ENCODE measurements at places on chromosomes 5 and 9.

- DNase-seq, result no peak
These were observed 105.8 kb downstream of the LIFR start for GRCh38 chr5:38450627-38451026.

DNA sequence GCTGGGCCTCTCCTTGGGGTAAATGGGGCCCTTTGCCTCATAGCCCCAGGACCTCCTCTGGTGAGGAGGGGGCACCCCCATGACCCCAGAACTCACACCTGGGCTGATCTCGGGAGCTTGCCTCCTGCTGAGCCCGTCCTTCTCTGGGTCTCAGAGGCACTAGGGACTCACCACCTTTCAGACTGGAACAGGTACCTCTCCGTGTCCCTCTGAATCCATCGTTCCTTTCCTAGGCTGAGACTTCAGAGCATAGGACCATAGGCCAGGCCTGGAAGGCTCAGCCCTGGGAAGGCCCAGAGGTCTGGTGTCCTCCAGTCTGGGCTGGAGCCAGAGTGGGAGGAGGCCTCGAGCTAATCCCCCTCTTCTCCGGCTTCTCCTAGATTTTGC is 97.9 kb downstream of the CACNA1B start:
- DNase-seq, result no peak

DNA sequence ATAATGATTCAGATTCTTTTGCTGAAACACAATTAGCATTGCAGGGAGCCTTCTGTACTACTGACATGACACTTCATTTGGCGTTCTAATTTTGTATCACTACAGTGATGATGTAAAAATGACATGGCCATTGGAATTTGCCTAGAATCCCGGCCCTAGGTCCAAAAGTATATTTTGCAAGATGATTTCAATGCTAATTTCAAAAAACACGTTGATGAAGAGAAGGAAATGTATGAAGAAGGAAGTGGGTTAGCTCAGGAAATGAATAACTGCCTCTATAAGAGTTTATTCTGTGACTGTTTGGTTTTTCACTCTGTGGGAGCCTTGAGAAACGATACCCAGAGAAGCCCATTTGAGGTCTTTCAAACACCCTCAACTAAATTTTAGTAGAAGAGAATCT is 59.3 kb downstream of the OSTF1 start:
- peak; percentile 15 for DNase-seq

- no peak for DNase-seq
These were observed 898.0 kb upstream of the C9orf72 start for GRCh38 chr9:28471261-28471660.

GRCh38 chr9:136386018-136386417 is 12.5 kb upstream of the CARD9 start:
- no peak for DNase-seq

GRCh38 chr9:30459156-30459555 is 1925.3 kb upstream of the ACO1 start:
- DNase-seq, result no peak

DNA sequence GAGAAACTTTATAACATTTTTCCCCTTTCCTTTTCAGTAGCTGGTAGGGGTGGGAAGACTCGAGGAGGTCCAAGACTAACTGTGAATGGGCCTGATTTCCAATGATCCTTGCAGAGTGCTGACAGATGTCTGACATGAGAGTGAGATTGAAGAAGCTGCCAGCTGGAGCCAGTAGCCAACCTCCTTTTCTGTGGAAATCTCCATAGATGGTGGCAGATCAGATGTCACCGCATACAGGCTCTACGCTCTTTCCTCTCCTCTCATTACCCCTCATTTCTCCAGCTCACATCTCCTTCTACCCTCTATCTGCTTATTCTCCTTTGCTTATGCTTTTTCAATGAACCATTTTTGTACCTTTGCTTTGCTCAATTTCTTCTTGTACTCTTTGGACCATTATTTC is 395.2 kb upstream of the TNC start:
- DNase-seq, result no peak

DNA sequence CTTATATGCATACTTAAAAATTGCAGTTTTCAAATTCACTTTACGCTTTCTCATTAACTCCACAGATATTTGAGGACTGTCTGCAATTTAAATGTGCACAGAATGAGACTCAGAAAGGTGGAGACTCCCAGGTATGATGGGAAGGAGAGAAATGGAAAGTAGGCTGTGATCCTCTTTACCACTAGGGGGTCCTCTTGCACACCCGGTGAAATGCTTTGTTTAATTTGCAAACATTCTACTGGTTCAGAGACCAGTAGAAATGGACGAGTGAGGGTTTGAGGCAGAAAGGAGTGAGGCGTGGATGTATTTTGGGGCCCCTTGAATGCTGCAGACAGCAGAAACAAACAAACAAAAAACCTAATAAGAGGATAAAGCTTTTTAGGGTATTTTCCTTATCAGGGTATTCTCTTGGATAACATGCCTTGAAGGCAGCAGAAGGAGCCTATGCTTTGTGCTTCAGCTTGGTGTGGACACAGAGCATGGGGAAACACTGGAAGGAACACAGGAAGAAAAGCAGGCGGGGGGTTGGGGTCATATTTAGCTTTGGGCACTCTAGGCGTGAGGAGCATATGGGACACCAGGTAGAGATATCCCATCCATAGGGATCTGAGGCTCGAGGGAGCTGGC is 410.1 kb downstream of the DMRT2 start:
- no peak for DNase-seq

GRCh38 chr5:2886531-2886930 is 135.1 kb upstream of the IRX2 start:
- no peak for DNase-seq
